ENCODE measurements at places on chromosomes 2 and 18.

DNA sequence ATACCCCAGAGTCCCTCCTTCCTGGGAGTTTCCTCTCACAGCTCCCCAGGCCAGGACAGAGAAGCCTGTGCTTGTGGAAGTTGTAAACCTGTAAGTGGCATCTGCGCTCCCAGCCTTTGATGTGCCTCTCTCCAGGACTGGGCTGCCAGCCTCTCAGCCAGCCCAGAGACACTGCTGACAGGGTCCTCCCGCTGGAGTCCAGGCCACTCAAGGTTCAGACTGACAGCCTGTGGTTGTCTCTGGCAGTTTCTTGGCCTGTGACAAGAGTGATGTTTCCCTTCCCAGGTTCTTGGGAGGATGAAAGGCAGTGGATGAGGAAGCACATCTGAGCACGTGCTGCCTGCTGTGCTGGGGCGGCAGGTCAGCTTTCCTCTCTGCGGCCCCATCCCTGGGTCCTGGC, 3.0 kb downstream of the SLC35F6 start:
- H3K36me3 ChIP-seq: peaks cover 3% of the 10 kb centered on the region
- H3K4me1 ChIP-seq: peaks cover 30% of the 10 kb centered on the region
- no peak overlapping the region for H3K27ac ChIP-seq
- H3K27me3 ChIP-seq: no peaks in the 10 kb centered on the region
- H3K4me3 ChIP-seq: no peak overlapping the region

DNA sequence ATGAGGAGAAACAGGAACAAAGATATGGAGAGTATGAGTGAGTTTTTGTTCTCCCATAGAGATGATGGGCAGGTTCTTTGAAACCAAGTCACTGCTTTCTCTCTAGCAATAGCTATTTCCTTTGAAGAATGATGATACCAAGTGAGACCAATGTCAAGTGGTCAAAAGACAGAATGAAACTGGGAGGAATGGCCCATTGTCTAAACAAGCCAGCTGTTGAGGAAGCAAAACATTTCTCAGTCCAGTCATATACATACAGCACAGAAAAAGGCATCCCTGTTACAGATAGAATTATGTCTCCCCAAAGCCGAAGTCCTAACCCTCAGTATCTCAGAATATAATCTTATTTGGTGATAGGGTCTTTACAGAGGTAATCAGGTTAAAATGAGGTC, 66.1 kb upstream of the EPC2 start:
- H3K27me3 ChIP-seq: no peaks in the 10 kb centered on the region
- H3K4me1 ChIP-seq: no peaks in the 10 kb centered on the region
- DNase-seq: no peak
- no peak overlapping the region for H3K27ac ChIP-seq
- no peaks in the 10 kb centered on the region for H3K36me3 ChIP-seq

GRCh38 chr2:33372940-33373553, 103.4 kb upstream of the RASGRP3 start:
- no peaks in the 10 kb centered on the region for H3K36me3 ChIP-seq
- no peaks in the 10 kb centered on the region for H3K27me3 ChIP-seq
- no peak for DNase-seq

DNA sequence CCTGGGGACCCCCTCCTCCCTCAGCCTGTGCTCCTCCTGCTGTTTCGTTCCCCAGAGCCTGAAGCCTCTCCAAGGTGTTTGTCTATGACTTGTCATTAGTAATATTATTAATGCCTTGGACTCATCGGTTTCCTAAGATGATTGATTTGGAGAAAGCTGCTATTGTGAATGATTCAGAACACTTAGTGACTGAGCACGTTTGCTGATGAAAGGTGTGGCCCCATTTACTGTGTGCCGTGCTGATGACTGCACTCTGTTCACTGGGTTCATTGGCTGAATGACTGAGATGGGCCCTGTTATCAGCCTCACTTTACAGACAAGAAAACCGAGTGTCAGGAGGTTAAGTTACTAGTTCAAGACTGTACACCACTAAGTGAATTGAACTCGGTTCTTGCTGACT, 111.4 kb downstream of the SPP2 start:
- peaks cover 4% of the 10 kb centered on the region for H3K4me1 ChIP-seq
- H3K27me3 ChIP-seq: no peaks in the 10 kb centered on the region
- H3K4me3 ChIP-seq: no peak overlapping the region
- H3K36me3 ChIP-seq: no peaks in the 10 kb centered on the region
- no peak overlapping the region for H3K27ac ChIP-seq
- no peak for DNase-seq

- H3K4me1 ChIP-seq: peaks cover 5% of the 10 kb centered on the region
- H3K27ac ChIP-seq: no peak overlapping the region
- H3K36me3 ChIP-seq: no peaks in the 10 kb centered on the region
- H3K27me3 ChIP-seq: no peaks in the 10 kb centered on the region
- DNase-seq: no peak
- H3K4me3 ChIP-seq: no peak overlapping the region
Observed at GRCh38 chr18:3466045-3466444, 16.1 kb downstream of the TGIF1 start.

DNA sequence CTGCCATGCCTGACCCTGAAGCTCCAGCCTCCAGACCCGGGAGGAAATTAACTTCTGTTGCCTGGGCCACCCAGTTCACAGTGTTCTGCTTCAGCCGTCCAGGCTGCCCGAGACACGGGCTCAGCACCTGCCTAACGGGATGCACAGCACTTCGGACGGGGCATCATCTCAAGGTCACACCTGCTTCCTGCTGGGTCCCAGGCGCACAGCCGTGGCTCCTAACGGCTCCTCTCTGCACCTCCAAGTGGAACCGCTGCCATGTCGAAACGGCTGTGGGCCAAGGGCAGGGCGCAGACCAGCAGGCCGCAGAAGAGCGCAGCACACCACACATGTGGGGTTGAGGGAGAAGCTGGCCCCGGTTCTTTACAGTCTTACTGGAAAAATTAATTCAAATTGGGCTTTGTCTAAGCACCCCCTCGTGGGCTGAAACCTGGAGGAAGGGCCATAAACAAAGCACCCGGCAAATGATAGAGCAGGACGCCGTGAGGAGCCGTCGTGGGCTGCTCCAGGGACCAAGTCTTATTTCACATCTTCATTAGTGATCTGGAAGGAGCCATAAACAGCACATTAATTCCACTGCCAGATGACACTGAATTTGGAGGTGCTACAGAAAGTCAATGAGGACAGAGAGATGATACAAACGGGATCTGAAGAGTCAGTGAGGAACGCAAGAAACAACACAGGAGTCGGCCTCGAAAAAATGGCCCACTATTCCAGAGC, 59.6 kb downstream of the EIPR1 start:
- H3K4me1 ChIP-seq: no peaks in the 10 kb centered on the region
- no peak overlapping the region for H3K4me3 ChIP-seq
- no peaks in the 10 kb centered on the region for H3K27me3 ChIP-seq
- no peak overlapping the region for H3K27ac ChIP-seq

- no peak for DNase-seq
- H3K4me3 ChIP-seq: no peak overlapping the region
- no peaks in the 10 kb centered on the region for H3K4me1 ChIP-seq
- H3K27ac ChIP-seq: no peak overlapping the region
- no peaks in the 10 kb centered on the region for H3K27me3 ChIP-seq
Observed at GRCh38 chr18:10061566-10062140, 147.8 kb downstream of the VAPA start.

DNA sequence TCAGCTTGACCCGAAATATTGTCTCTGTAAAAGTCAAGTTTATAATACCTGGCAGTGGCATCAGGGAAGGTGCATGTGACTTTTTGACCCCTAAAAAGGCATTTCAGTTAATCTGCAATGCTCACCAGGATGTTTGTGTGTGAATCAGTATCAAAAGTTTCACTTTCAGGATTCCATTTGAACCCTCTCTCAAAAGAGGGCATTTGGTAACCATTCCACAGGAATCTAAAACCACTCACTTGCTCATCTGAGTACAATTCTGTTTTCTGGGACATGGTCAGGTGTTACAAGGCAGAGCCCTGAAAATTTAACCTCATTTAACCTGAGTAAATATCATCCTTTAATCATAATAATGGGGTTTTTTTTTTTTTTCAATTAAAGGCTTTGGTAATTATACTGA, 77.9 kb upstream of the KLF7 start:
- no peak overlapping the region for H3K27ac ChIP-seq
- peaks cover 25% of the 10 kb centered on the region for H3K4me1 ChIP-seq
- DNase-seq: no peak
- no peak overlapping the region for H3K4me3 ChIP-seq

- H3K4me3 ChIP-seq: no peak overlapping the region
- H3K27me3 ChIP-seq: no peaks in the 10 kb centered on the region
- no peaks in the 10 kb centered on the region for H3K36me3 ChIP-seq
- no peaks in the 10 kb centered on the region for H3K4me1 ChIP-seq
- no peak overlapping the region for H3K27ac ChIP-seq
Observed at GRCh38 chr18:67665266-67665665, 148.7 kb upstream of the DSEL start.

DNA sequence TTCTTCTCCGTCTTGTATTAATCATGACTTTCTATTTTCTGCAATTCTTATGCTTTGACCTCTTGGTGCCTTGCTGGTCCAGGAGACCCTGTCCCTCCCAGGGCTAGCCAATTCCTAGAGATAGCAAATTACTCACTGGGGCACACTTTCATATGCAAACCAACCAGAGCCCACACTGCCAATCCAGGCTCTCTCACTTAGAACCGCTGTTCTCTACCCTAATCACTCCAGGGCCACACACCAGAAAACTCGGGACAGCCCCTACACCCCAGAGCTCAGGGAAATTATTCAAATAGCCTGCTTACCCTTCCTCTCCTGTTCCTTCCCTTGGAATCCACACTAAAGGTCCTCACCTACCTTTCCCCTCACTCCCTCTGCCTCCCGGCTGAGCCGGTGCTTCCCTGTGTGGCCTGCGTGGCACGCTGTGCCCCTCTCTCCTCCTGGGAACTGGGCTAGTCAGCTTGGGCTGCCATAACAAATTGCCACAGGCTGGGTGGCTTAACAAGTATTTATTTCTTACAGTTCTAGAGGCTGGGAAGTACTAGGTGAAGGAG, 41.7 kb downstream of the VWA3B start:
- H3K27me3 ChIP-seq: no peaks in the 10 kb centered on the region
- H3K4me1 ChIP-seq: peaks cover 1% of the 10 kb centered on the region
- no peak overlapping the region for H3K4me3 ChIP-seq
- H3K27ac ChIP-seq: no peak overlapping the region
- no peaks in the 10 kb centered on the region for H3K36me3 ChIP-seq
- no peak for DNase-seq

DNA sequence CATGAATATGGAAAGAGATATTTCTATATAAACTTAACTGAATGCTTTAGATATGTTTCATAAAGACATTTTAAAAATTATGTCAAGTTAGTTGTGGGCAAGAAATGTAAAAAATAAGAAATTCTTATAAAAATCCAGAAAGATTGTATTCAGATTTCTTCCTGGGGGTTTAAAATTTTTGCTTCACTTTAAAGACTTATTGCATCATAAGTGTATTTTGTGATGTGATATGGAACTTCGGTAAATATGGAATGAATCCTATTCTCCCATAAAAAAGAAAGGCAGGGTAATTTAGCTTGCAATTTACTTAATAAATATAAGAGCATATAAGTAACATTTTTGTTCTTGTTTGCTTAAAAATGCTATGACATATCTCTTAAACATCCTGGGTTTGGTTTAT, 104.8 kb upstream of the CWC22 start:
- no peak overlapping the region for H3K27ac ChIP-seq
- no peaks in the 10 kb centered on the region for H3K27me3 ChIP-seq

- no peaks in the 10 kb centered on the region for H3K27me3 ChIP-seq
- no peak for DNase-seq
- H3K4me3 ChIP-seq: no peak overlapping the region
- H3K4me1 ChIP-seq: no peaks in the 10 kb centered on the region
- no peak overlapping the region for H3K27ac ChIP-seq
- H3K36me3 ChIP-seq: no peaks in the 10 kb centered on the region
Observed at GRCh38 chr2:137287913-137288639, 522.7 kb downstream of the THSD7B start.

- H3K27me3 ChIP-seq: peaks cover 9% of the 10 kb centered on the region
- no peak overlapping the region for H3K4me3 ChIP-seq
- no peak overlapping the region for H3K27ac ChIP-seq
Observed at GRCh38 chr2:235864733-235865515, 303.3 kb downstream of the GBX2 start.

GRCh38 chr2:46981662-46982350, 66.2 kb upstream of the MCFD2 start:
- H3K4me1 ChIP-seq: peaks cover 100% of the 10 kb centered on the region
- DNase-seq: no peak

- H3K36me3 ChIP-seq: peaks cover 75% of the 10 kb centered on the region
- peak overlapping the region; percentile 0 for H3K27ac ChIP-seq
- H3K4me1 ChIP-seq: no peaks in the 10 kb centered on the region
- no peak overlapping the region for H3K4me3 ChIP-seq
Observed at GRCh38 chr2:181904022-181904632, 12.6 kb downstream of the ITPRID2 start.

GRCh38 chr2:31258351-31258750, 24.4 kb downstream of the EHD3 start:
- no peaks in the 10 kb centered on the region for H3K36me3 ChIP-seq
- no peak overlapping the region for H3K27ac ChIP-seq
- H3K4me1 ChIP-seq: no peaks in the 10 kb centered on the region

GRCh38 chr18:24538414-24539264, 78.2 kb downstream of the HRH4 start:
- H3K27me3 ChIP-seq: no peaks in the 10 kb centered on the region
- no peak overlapping the region for H3K27ac ChIP-seq
- no peaks in the 10 kb centered on the region for H3K4me1 ChIP-seq
- H3K4me3 ChIP-seq: no peak overlapping the region

- no peaks in the 10 kb centered on the region for H3K4me1 ChIP-seq
- no peak overlapping the region for H3K4me3 ChIP-seq
- no peak overlapping the region for H3K27ac ChIP-seq
- peaks cover 9% of the 10 kb centered on the region for H3K36me3 ChIP-seq
Observed at GRCh38 chr18:51171625-51172259, 25.7 kb downstream of the MEX3C start.

DNA sequence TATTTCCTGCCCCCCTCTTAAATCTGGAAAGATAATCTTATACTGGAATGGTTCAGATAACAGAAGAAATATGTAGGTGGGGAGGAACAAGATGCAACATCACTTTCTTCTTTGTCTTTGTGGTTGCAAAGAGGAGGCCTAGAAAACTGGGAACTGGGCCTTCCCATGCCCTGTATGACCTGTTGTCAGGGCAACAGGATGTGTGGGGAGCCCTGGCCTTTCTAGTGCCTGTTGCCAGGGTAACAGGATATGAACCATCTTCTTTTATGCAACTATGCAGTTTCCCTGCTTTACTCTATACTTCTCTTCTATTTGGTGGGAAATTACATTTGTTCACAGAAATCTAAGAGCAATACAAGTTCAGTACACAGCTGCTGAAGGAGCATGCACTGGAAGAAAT, 79.8 kb upstream of the PDE1A start:
- no peak overlapping the region for H3K27ac ChIP-seq
- H3K27me3 ChIP-seq: no peaks in the 10 kb centered on the region

- H3K4me3 ChIP-seq: no peak overlapping the region
- DNase-seq: no peak
- H3K4me1 ChIP-seq: no peaks in the 10 kb centered on the region
Observed at GRCh38 chr18:35942661-35943060, 29.8 kb upstream of the RMP24 start.

- H3K4me3 ChIP-seq: no peak overlapping the region
- no peak for DNase-seq
- no peaks in the 10 kb centered on the region for H3K36me3 ChIP-seq
Observed at GRCh38 chr2:24632172-24632571, 141.1 kb downstream of the NCOA1 start.

Measured in thymus (tissue), 14 donors.